ENCODE measurements at places on chromosomes 5 and 9. TPM values are rescaled to one million over a fixed set of nuclear protein-coding genes. Genes with fewer than 3 reads are reported as not detected.

GRCh38 chr9:137228506-137228967 lies 1.2 kb downstream of the RNF224 start:
- DNase-seq, result no peak

GABRA1 gene
- total RNA-seq, result not detected

DNA sequence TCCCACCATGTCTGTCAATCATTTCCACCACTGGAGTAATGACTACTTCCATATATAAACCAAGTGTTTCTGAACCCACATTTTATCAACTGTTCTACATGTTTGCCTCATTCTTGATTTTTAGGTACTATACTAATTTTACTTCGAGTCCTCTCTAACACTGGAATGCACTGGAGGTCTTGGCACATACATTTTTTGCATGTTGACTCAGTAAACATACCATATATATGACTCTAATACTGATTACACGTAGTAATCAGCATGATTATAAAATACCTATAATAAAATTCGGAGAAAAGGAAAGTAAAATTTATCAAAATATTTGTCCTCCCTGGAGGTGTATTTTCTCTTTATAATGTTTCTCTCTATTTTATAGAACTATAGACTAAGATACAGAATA lies 621.7 kb upstream of the NUDT12 start:
- no peak for DNase-seq

- no peak for DNase-seq
Measured at GRCh38 chr9:75918154-75918553, 27.7 kb downstream of the PCSK5 start.

DNA sequence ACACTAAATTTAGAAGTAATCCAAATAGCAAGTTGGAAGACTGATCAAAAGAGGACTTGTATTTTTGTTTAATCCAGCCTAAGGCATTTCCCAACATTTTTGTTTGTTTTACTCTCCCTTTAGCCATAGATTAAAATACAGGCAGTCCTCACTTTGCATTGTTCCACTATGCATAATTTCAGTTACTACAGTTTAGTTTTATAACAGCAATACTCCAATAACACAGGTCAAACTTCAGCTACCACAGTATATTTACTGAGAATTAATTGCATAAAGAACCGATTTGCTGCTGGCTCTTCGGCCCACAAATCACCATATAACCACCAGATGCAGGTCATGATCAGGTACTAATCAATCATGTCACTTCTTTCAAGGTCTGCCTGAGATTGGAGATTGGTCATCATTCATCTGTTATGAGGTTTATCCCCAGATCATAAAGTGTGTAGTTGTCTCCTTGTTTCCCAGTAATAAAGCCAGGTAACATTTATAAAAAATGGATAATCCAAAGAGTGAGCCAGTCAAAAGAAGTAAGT lies 12.1 kb downstream of the FTMT start:
- no peak for DNase-seq

- DNase-seq, result no peak
Measured at GRCh38 chr5:88251048-88251711, 17.5 kb downstream of the TMEM161B start.

SLC25A51 gene
- 32.5 TPM for total RNA-seq

GRCh38 chr5:39447968-39448367 lies 23.2 kb upstream of the DAB2 start:
- no peak for DNase-seq

DNA sequence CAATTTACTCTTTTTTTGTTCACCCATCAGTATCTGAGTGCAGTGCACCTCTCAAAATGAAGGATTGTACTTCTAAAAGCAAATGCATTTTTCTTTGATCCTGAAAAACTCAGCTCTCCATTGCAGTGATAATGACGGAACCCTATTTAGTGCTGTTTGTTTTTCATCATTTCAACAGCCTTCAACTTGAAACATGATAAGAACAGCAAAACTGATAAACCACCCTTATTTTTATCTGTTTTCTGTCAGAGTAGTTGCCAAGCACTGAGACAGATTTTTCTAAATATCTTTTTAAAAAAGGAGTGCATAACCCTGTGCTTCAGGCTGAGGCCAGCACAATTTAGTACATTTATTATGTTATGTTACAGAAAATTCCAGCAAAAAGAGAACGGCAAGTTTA lies 549.8 kb upstream of the DMAC1 start:
- DNase-seq, result no peak

GABBR2 gene
- 0.84 TPM for total RNA-seq

DNA sequence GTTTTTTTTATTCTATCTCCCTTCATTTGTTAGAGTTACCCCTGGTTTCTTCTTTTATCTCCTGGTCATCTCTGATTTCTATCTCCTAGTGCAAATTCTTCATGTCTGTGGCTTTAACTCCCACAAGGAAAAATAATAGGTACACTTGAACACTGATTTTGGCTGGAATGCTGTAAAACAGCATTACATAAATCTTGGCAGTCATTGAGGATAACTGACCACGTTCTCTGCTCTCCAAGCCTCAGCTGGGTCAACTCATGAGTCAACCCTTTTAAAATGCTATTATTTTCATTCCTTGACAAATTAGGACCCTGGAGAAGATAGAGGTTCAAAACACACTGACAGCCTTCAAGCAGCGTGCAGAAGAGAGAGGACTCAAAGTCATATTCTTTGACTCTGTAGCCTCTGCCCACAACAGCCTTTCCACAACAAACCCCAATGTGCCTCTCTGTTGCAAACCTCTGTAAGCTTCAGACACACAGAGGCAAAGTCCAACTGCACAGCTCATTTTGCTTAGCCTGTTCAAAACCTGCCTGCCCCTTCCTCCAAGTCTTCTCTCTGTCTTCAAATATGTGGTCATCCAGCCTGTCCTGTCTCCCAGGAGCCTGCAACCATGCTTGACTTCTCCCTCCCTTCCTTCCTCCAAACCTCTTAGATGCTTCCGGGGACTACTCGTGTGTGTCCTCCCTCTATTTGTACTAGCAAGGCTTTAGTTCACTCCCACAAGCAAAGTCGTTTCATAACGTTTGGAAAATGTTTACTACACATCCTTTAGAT lies 398.4 kb downstream of the MED10 start:
- DNase-seq, result no peak

GRCh38 chr9:108536836-108537601 lies 318.8 kb downstream of the ACTL7B start:
- no peak for DNase-seq

SAXO1 gene
- total RNA-seq, result 0.14 TPM

DNA sequence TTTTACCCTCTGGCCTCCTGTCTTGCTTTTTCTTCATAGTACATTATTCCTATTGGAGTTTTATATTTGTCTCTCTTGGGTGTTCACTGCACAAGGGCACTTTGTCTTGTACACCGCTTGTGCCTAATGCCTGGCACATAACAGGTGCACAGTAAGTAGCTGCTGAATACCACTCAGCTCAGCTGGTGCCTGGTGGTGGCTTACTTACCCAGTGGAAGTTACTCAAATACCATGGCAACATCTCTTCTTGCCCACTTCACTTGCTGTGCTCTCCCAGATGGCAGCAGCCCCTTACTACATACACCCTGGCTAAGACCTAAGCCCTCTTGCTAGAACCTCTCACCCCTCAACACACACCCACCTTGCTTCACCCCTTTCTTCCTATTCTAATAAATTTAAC lies 11.3 kb upstream of the SKP1 start:
- DNase-seq, result no peak

DNA sequence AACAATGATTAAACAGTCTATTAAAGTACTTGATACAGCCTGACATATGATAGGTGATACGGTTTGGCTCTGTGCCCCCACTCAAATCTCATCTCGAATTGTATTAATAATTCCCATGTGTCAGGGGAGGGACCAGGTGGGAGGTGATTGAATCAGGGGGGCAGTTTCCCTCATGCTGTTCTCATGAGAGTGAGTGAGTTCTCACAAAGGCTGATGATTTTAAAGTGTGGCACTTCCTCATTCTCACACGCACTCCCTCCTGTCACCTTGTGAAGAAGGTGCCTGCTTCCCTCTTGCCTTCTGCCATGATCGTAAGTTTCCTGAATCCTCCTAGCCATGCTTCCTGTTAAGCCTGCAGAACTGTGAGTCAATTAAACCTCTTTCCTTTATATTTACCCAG lies 40.1 kb upstream of the TARS1 start:
- DNase-seq, result no peak

SPINK6 gene
- not detected for total RNA-seq

- no peak for DNase-seq
Measured at GRCh38 chr9:123072407-123072995, 39.0 kb downstream of the GPR21 start.

CDH18 gene
- total RNA-seq, result 2.2 TPM

KCNN2 gene
- total RNA-seq, result 2.7 TPM

TMEM252 gene
- total RNA-seq, result not detected

- DNase-seq, result no peak
Measured at GRCh38 chr9:128026255-128026772, 40.8 kb downstream of the NAIF1 start.

- no peak for DNase-seq
Measured at GRCh38 chr9:106481013-106481609, 381.9 kb upstream of the ZNF462 start.

DNA sequence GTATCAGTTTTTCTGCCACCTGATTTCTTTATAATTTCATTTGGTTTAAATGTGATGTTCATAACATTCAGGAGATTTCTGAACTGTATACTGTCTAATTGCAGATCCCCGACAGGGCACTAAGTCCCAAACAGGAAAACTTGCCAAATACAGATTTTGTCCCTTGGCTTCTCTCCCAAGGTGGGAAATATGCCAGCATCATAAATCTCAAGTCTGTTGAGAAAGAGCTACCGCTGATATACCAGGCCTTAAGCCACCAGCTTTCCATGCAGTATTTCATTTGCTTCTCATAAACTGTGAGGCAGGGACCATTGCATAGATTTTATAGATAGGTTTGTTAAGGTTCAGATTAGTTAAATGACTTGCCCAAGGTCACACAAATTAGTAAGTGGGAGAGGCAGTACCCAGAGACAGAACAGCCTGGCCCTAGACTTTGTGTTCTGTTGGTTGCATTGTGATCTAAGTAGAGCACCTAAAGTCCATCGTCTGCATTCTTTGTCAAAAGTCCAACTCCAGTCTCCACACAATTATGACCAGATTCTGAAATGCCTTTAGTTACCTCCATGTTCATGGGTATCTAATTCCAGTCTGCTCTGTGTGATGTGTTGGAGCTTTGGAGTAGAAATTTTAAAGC lies 16.2 kb downstream of the GPR21 start:
- no peak for DNase-seq

DNA sequence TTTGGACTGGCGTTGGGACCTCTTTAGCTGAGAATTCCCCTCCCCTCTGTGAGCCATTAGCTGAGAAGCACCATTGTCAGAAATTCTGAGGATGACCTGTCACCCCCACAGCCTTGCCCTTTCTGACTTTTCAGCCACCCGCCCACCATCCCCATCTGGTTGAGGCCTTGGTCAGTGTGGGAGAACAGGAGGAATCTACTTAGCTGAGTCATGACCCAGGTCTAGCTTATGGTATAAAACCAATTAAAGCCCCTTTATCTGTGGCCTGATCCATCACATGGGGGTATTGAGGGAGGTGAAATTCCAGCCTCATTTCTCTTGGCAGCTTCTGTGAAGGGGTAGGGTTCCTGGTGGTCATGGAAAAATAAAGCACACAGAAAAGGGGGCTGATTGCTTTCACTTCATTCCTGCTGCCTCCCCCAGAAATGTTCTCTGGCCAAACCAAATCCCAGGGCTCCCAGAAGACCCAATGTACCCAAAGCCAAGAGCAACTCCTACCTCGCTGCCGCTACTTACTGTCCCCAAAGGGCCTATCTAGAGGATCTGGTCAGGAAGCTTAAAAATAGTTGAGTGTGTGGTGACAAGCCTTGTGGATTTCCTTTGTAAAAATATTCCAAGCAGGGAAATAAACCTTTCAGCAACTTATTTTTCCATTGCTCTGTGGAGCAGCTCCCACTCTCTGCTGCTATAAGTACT lies 174.8 kb upstream of the TNC start:
- peak; percentile 5 for DNase-seq

ADAMTSL2 gene
- total RNA-seq, result 0.16 TPM

GRCh38 chr5:81552852-81553566 lies 159.1 kb upstream of the ACOT12 start:
- DNase-seq, result no peak

PRKACG gene
- total RNA-seq, result not detected

OSMR gene
- 2.7 TPM for total RNA-seq

DNA sequence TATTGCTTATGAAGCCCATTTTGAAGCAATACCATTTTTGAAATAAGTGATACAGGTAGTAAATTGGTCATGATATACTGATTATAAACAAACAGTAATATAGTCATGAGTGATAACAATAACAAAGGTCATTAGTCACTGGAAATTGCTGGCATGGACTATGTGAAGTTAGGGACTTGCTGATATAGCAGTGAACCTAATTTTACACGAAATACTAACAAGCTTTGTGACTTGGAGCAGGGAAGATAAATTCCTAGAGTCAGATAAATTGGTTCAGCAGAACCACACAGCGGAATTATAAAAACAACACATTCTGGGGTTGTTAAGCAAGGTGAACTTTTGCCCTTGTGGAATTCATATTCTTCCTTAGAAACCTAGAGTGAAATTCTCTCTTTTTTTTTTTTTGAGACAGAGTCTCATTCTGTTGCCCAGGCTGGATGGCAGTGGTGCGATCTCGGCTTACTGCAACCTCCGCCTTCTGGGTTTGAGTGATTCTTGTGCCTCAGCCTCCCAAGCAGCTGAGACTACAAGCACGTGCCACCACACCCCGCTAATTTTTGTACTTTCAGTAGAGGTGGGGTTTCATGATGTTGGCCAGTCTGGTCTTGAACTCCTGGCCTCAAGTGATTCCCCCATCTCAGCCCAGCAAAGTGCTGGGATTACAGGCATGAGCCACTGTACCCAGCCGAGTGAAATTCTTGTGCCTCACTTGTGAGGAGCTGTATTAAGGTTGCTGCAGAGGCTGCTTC lies 6.0 kb downstream of the UGCG start:
- no peak for DNase-seq

ASPN gene
- total RNA-seq, result not detected

KCTD16 gene
- 0.52 TPM for total RNA-seq

KIF12 gene
- not detected for total RNA-seq

- DNase-seq, result no peak
Measured at GRCh38 chr5:80409367-80409966, 1.6 kb downstream of the ZFYVE16 start.

GRM6 gene
- total RNA-seq, result not detected

GPR150 gene
- not detected for total RNA-seq

RUSC2 gene
- 17.4 TPM for total RNA-seq
